ENCODE measurements at places on chromosomes 7 and 10. TPM values are rescaled to one million over a fixed set of nuclear protein-coding genes. Genes with fewer than 3 reads are reported as not detected.
A peak's percentile ranks its signal among the peaks of the same experiment; 100 is the strongest.

DNA sequence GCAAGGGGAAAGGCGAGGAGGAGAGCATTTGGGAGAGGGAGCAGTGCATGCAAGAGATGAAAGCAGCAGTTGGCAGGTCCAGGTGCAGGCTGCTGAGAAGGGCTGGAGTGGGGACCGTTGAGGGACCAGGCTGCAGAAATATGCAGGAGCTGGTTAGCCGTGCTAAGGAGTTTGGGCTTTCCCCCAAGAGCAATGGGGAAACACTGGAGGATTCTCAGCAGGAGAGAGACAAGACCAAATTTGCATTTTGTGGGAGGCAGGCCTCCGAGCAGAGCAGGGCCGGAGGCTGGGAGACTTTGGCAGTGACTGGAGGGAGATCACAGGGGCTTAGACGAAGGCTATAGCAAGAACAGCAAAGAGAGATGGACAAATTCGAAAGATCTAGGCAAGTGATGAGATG, 11.8 kb downstream of the BTBD16 start:
- H3K36me3 ChIP-seq = no peaks in the 10 kb centered on the region
- H3K4me3 ChIP-seq = no peak overlapping the region
- no peaks in the 10 kb centered on the region for H3K27me3 ChIP-seq

DNA sequence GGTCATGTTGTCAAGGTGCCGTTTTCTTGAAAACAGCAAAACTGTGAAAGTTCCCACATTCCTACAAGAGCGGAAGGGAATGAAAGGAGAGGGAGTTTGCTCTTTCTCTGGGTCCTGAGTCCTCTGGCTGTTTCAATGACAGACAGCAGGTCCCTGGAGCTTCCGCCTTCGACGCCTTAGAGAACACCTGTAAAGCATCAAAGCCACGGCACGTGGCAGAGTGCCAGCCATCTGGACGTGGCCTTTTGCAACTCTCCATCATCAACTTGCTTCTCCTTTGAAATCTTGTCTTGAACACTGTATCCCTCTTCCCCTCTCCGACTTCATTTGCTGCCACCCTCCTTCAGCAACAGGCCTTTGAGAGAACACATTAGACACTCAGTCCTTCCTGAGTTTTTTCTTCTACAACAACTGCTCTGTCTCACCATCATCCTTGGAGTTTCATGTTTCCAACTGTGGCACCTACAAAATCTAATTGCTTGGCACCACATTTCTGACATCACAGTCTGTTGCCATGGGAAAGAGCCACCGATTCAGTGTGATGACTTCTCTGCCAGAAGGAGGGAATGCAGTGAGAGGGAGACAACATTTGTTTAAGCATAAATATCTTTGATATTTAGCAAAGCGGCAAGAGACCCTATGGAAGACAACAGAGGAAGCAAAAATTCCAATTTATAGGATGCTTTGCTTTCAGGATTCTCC, 204.9 kb upstream of the PTER start:
- H3K27me3 ChIP-seq = no peaks in the 10 kb centered on the region
- DNase-seq = no peak
- H3K36me3 ChIP-seq = no peaks in the 10 kb centered on the region
- no peaks in the 10 kb centered on the region for H3K4me1 ChIP-seq
- H3K27ac ChIP-seq = no peak overlapping the region

GRCh38 chr10:103086261-103086660, 106.8 kb downstream of the NT5C2 start:
- no peak for DNase-seq
- H3K4me3 ChIP-seq = no peak overlapping the region
- no peaks in the 10 kb centered on the region for H3K4me1 ChIP-seq
- H3K36me3 ChIP-seq = peaks cover 80% of the 10 kb centered on the region
- no peak overlapping the region for H3K27ac ChIP-seq

The CUBN gene
- total RNA-seq = 1.0 TPM

DNA sequence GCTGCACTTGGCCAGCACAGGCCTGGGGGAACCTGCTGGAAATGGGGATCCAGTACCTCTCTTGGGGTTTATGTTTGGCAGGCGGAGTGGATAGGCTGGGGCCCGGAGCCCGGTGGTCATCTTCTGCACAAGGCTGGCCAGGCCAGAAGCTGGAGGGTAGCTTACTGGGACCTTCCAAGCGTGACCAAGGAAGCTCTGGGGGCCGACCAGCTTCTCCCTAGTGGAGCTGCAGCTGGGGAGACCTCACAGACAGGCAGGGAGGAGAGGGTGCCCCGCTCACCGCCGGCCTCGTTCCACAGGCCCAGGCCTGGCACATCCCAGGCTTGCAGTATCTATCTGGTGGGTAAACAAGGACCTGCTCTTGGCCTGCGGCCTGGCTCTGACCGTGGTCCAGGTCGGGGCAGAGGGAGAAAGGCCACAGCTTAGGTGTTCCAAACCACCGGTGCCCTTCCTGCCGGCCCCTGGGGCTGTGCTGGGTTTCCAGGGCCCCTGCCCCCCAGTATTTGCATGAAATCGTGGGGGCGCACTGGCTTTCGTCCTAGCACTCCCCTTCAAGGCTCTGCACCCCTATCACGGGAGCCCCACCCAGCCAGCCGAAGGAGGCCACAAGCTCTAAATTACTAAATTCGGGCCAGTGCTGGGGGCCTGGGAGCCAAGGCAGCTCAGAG, 1.5 kb upstream of the ELFN1 start:
- H3K27me3 ChIP-seq = peaks cover 84% of the 10 kb centered on the region
- peaks cover 56% of the 10 kb centered on the region for H3K4me1 ChIP-seq
- no peak overlapping the region for H3K4me3 ChIP-seq
- no peak overlapping the region for H3K27ac ChIP-seq

The HECW1 gene
- 0.76 TPM for total RNA-seq

The MRPL32 gene
- total RNA-seq = 46.6 TPM

The RBP4 gene
- 16.2 TPM for total RNA-seq

DNA sequence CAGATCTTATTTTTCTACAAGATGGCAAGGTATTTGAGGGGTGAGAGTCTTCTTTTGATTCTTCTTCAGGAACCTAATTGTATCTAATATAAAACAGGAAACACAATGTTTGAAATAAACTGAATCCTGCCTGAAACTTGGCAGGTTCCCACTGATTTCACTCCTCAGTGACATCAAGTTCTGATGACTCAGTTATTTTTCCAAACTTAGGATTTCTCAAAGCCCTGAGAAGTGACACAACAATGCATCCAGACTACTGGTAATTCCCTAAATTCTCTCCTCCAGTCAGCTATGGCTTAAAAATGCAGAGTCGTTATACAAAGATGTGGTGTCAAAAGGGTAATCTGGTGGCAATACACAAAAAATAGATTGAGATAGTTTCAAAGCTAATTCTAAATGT, 80.9 kb downstream of the ABLIM1 start:
- peaks cover 9% of the 10 kb centered on the region for H3K4me1 ChIP-seq
- no peak overlapping the region for H3K4me3 ChIP-seq
- DNase-seq = no peak
- H3K36me3 ChIP-seq = peaks cover 8% of the 10 kb centered on the region

DNA sequence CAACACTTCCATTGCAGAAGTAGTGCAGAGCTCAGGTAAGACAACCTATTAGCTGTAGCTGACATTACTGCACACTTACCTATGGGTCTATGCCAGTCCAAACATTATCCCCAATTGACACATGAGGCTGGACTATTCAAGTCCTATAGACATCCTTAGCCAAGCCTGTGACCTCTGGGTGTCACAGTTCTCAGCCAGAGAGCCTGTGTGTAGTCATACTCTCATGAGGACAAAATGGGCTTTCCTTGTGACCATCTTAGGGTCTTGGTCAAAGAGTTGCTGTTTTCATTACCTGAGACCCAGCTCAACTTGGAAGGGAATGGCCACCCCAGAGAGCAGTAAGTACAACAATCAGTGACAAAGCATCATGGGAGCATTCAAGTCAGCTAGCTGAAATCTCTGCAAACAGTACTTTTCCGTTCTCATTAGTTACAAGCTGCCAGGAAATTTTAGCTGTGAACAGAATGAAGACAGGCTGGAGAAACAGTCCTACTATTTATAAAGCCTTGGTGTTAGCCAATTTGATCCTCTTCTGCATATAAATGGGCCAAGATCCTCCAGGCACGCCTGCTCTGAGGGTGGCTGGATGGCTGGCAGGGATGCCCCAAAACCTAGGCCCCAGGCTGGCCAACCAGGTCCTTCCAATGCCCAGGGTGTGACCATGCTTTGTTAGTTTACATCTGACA, 44.3 kb downstream of the NUDCD3 start:
- no peaks in the 10 kb centered on the region for H3K36me3 ChIP-seq
- H3K27ac ChIP-seq = no peak overlapping the region
- DNase-seq = no peak
- H3K4me3 ChIP-seq = no peak overlapping the region
- no peaks in the 10 kb centered on the region for H3K4me1 ChIP-seq

- H3K27ac ChIP-seq = no peak overlapping the region
- no peaks in the 10 kb centered on the region for H3K27me3 ChIP-seq
- no peaks in the 10 kb centered on the region for H3K4me1 ChIP-seq
- H3K4me3 ChIP-seq = no peak overlapping the region
- DNase-seq = no peak
- H3K36me3 ChIP-seq = no peaks in the 10 kb centered on the region
These were observed 134.7 kb upstream of the AKR1E2 start for GRCh38 chr10:4691301-4691700.

GRCh38 chr10:101766753-101767599, 8.9 kb downstream of the FGF8 start:
- H3K27me3 ChIP-seq = no peaks in the 10 kb centered on the region
- H3K4me1 ChIP-seq = no peaks in the 10 kb centered on the region
- H3K27ac ChIP-seq = no peak overlapping the region
- DNase-seq = peak; percentile 34
- H3K4me3 ChIP-seq = no peak overlapping the region

GRCh38 chr10:66085906-66086305, 839.9 kb upstream of the LRRTM3 start:
- H3K4me1 ChIP-seq = no peaks in the 10 kb centered on the region
- no peak for DNase-seq
- H3K27me3 ChIP-seq = no peaks in the 10 kb centered on the region
- H3K36me3 ChIP-seq = no peaks in the 10 kb centered on the region
- no peak overlapping the region for H3K27ac ChIP-seq
- H3K4me3 ChIP-seq = no peak overlapping the region

The EN2 gene
- not detected for total RNA-seq

DNA sequence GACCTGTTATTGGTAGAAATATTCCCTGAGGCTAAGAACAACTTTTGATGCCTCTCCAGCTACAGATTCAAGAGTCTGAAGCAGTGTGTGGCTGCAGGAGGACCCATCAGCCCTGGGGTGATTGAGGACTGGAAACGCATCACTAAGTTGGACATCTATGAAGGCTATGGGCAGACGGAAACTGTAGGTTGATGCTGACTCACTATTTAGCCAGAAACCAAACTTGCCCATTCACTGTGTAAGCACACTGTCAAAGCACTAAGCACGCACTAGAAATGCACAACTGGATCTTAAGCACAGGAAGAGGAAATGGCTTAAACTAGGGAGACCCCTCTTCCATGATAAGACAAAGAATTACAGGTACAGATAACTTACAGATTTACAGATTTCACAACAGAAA, 20.8 kb downstream of the ACSM6 start:
- no peak overlapping the region for H3K27ac ChIP-seq
- H3K4me1 ChIP-seq = no peaks in the 10 kb centered on the region
- no peak for DNase-seq

- peaks cover 28% of the 10 kb centered on the region for H3K36me3 ChIP-seq
- no peaks in the 10 kb centered on the region for H3K27me3 ChIP-seq
- peaks cover 11% of the 10 kb centered on the region for H3K4me1 ChIP-seq
- H3K27ac ChIP-seq = peak overlapping the region; percentile 77
- DNase-seq = no peak
These were observed 47.5 kb downstream of the GNA12 start for GRCh38 chr7:2796358-2797352.

DNA sequence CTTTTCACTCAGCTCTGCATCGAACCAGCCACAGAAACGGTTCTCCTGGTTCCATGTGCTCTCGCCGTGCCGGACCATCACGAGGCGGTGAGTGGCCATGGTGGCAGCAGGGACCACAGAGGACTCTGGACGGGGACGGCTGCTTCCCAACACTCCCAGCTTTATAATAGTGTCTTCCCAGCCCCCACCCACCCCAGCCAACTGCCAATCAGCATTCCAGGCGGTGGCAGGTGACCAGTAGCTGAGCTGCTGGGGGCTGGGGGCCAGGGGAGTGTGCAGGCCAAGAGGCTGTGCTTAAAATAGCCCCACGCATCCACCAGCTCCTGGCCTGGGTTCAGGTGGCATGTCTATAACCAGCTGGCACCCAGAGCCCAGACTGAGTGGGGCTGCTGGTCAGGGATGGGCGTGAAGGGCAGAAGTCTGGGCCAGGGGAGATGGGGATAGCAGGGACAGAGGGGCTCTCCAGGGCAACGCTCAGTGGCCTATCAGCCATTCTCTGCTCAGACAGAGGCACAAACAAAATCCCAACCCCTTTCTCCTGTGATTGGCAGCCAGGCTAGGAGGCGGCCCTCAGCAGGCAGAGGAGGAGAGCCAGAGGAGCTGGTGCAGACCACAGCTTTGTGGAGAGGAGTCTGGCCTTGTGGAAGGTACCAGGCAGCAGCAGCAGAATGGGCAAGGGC, at the start of gene PGAM2:
TSS of gene PGAM2 (minus strand) at position 137 of the 680 bp plus-strand sequence. CDS start at position 99, 38 bp downstream.
- H3K4me1 ChIP-seq = peaks cover 19% of the 10 kb centered on the region
- peak; percentile 19 for DNase-seq
- no peak within 1 kb of the TSS for H3K4me3 ChIP-seq
- no peak within 1 kb of the TSS for H3K27ac ChIP-seq
- H3K36me3 ChIP-seq = peaks cover 18% of the 10 kb centered on the region

GRCh38 chr10:12333380-12334185, 15.8 kb upstream of the CAMK1D start:
- peak; percentile 77 for DNase-seq
- no peak overlapping the region for H3K4me3 ChIP-seq
- no peaks in the 10 kb centered on the region for H3K27me3 ChIP-seq
- no peak overlapping the region for H3K27ac ChIP-seq
- no peaks in the 10 kb centered on the region for H3K4me1 ChIP-seq

The SFRP5 gene
- total RNA-seq = 3.9 TPM

DNA sequence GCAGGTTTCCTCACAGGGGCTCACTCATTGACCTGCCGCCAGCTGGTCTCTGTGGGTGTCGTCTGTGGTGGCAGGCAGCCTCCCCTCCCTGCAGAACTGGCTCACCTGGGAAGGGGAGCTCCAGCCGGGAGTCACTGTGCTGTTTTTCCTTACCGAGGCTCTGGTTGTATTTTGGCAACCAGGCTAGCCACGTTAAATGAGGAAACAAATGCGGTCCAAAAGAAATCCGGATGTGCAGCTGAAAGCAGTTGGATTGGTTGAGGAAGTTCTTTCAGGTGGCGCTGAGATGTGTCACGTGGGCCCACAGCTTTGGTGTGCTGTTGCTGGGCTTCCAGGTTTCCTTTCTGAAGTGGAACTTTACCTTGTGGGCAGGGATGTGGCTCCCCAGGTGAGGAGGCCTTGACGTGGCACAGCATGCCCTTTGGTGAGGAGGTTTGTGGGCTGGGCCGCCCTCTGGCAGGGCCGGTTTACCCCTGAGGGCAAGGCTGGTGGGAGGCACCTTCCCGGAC, 14.2 kb downstream of the MTURN start:
- no peaks in the 10 kb centered on the region for H3K27me3 ChIP-seq
- no peak overlapping the region for H3K4me3 ChIP-seq
- H3K27ac ChIP-seq = peak overlapping the region; percentile 71
- H3K4me1 ChIP-seq = peaks cover 15% of the 10 kb centered on the region
- H3K36me3 ChIP-seq = peaks cover 10% of the 10 kb centered on the region
